Mesothelial cell of epicardium (in vitro differentiated cells): ENCODE measurements at places on chromosomes 11 and 22.

- DNase-seq = peak; percentile 61
These were observed 539 bp downstream of the EIF4ENIF1 start for GRCh38 chr22:31488988-31489617.

GRCh38 chr11:68282141-68282860 lies 10.5 kb upstream of the C11orf24 start:
- DNase-seq = no peak

DNA sequence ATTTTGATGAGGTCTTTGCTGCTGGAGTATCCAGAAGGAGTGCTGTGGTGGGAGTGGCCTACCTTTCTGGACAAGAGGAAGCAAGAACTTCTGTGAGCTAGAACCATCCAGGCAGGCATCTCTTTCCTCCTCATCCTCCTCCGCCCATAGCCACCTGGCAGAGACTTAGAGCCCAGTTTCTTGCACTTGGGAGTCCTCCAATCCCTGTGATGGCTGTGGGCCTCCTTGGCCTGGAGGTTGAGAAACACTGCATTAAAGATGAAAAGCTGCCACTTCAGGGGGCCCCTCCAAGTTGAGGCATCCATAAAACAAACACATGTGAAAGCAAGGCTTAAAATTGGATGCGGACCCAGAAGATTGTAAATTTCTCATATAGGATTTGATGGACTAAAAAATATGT lies 110.3 kb downstream of the ZBTB16 start:
- no peak for DNase-seq

DNA sequence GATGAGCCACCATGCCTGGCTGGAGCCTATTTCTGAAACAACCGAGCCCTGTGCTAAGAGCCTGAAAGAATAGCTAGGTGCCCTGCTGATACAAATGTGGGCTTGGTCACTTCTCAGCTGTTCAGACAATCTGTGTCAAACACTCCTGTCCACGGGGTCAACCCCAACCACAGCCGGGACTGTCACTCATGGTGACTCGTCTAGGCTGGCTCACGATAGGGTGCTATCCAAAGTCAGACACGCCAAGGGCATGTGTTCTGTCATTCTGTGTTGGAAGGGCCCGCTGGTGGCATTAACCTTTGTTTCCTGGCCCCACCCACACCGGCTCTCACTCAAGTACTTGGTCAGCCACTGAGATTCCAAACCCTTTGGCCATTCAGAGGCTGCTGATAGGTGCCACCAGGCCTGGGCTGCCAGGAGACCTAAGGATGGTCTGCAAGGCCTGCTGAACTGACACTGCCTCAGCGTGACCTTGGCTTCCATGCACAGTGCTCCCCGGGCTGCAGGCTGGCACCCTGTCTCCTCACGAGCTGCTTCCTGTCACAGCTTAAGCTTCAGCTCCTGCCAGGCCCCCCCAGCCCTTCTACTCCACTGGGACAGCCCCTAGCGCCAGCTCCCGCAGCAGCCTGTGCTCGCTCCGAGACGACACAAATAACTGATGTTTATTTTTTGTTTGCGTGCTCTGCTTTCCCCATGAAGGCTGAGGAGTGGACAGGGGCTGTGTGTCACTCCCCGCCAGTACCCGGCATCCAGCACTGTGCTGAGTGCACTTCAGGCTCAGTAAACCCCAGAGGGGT lies 14.2 kb upstream of the CDC42BPG start:
- DNase-seq = no peak

DNA sequence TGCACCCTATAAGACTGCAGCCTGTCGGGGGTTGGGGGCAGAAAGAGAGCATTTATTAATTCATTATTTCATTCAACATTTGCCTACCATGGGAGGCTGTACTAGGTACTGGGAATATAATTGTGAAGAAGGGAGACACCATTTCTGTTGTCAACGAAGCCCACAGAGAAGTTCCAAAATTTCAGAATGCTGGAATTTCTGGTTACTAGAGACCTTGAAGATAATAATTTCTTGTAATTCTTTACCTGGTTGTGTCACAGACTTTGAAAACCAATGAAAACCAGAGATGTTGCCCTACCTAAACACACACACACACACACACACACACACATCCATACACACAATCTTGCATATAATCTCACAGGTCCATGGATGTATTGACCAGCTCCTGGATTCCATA lies 30.1 kb downstream of the CD44 start:
- no peak for DNase-seq

GRCh38 chr11:65779669-65779918 lies 1.2 kb downstream of the AP5B1 start:
- no peak for DNase-seq

DNA sequence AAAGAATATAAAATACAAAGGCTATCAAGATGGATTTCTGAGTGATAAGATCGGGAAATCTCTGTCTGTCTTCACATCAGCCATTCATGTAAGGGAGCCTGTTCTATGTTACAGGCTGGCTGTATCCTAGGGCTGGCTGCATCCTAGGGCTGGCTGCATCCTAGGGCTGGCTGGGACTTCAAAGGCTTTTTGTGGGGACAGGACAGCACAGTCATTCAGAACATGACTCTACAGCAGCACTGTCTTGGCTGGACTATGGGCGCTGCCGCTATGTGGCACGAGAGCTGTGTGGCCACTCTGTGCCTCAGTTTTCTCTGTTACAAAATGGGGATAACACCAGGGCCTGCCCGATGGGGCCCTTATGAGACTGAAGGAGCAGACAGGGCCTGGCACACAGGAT lies 10.2 kb downstream of the ADAMTS8 start:
- no peak for DNase-seq

GRCh38 chr11:66326261-66327111 lies 9.6 kb upstream of the CD248 start:
- DNase-seq = no peak

DNA sequence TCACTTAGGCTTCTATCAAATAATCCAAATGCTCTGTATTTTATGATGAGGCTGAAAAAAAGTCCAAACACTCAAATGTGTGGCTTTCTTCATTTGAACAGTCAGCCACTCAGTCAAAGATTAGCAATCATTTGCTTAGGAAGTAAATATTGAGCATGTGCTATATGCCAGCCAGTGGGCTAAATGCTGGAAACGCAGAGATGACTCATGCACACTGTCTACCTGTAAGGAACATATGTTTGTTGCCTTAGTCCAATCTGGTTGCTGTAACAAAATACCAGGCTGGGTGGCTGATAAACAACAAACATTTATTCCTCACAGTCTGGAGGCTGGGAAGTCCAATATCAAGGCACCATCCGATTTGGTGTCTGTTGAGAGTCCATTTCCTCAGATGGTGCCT lies 617.3 kb downstream of the NTM start:
- no peak for DNase-seq

DNA sequence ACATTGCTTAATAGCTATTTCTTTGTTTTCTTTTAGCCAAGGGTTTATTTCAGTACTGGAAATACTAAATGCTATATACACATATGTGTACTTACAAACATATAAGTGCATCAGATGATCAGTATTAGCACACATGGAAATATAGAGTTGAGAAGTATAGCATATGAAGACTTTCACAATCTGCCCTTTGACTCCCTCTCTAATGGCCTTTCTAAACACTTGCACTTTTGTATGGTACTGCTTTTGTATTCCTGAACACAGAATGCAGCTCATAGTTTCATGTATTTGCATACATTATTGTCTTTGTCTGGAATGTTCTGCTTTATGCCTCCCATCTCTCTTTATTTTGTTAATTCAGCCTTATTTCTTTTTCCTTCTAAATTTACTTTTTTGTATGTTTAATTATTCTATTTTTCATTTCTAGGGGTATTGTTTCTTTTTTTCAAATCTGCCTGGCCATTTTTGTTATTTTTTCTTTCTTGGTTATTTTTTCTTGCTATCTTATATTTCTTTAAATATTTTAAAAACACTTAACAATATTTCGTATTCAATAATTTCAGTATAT lies 28.8 kb downstream of the ACER3 start:
- DNase-seq = no peak

DNA sequence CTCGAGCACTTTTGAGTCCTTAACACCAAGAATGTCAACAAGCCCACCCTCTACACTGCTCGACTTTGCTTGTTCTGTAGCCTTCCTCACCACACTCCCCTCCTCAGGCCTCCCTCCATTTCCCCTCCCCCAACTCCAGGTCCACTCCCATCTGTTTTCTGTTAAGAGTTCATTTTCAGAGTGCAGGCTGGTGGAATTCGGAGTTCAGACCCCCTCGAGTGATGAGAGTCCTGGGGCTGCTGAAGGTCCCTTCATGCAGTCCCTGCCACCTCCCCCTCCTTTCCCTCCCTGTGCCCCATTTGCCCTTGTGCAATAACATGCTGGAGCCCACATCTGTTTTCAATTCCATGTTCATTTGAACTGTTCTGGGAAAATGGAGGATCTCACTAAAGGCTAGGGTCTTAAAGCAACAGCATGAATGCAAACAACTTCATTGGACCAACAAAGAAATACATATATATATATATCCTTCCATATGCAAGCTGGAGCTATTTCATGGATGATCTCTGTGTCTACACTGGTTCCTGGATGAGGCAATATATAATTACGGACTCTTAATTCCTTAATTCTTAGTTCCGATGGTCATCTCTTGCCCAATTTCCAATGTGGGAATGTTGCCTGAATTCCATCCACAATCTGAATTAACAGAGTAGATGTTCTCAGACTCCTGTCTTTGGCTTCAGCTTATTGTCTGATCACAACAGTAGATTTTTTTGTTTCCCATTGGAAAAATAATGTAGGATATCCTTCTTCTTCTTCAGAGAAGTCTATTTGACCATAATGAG lies 340.4 kb downstream of the ETS1 start:
- no peak for DNase-seq

DNA sequence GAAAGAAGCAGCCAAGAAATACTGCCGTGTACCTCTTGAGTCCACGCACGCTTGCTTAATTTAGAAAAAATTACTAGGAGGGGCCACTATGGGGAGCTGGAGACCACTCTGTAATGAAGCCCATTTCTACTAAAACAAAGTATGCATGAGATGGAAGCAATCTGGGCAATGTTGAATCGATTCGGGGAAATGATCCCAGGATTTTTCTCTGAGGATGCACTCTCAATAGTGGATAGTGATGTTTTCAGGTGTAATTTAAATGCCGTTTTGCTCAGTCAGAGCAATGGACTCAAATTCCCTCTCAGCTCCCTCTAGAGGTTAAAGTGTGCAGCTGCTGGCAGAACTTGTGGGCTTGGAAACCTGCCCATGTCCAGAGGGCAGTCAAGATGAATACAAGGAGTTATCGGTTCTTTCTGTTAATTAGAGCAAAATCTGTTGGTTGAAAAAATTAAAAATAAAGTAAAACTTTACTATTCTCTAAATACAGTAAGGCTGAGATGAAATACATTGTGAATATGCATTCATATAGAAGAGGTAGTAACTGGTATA lies 64.1 kb downstream of the ME3 start:
- no peak for DNase-seq

GRCh38 chr11:128632141-128632791 lies 44.9 kb upstream of the ETS1 start:
- no peak for DNase-seq

GRCh38 chr11:117026593-117027330 lies 71.5 kb downstream of the SIK3 start:
- DNase-seq = no peak

- no peak for DNase-seq
These were observed 2.9 kb upstream of the BTBD10 start for GRCh38 chr11:13465909-13466371.

DNA sequence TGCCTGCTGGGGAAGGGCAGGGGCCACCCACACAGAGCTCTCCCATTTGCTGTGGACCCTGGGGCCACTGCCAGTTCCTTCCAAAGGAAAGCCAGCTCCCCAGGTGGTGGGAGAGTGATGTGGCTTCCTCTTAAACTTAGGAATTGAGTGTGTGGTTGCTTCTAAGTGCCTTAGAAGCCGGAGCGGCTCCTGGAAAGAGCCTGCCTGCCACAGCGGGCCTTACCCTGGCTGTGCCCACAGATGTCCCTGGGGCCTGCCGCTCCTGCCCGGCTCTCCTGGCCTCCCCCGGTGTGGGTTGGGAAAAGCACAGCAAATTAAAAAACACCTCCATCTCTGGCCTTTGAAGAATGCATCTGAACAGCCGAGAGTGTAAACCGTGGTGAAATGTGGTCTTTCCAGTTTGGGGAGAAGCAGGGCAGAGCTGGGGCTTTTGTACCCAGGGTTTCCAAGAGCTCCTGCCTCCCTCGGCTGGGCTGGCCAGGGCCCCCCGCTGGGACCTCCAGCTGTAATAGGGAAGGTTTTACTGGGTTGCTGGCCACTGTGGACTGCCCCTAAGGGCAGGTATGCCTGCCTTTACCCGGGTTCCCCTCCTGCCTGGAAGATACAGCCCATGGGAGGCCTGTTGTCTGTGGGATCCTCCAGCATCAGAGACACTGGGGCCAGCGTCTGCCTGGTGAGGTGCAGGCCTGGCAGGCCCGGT lies 30.2 kb downstream of the LRP5 start:
- peak; percentile 68 for DNase-seq
